ENCODE measurements at places on chromosomes 2 and 18.

GRCh38 chr18:58534535-58535301, 94.2 kb downstream of the ALPK2 start:
- DNase-seq = no peak

- peak; percentile 80 for DNase-seq
Measured at GRCh38 chr2:234564699-234565098, 67.8 kb upstream of the ARL4C start.

DNA sequence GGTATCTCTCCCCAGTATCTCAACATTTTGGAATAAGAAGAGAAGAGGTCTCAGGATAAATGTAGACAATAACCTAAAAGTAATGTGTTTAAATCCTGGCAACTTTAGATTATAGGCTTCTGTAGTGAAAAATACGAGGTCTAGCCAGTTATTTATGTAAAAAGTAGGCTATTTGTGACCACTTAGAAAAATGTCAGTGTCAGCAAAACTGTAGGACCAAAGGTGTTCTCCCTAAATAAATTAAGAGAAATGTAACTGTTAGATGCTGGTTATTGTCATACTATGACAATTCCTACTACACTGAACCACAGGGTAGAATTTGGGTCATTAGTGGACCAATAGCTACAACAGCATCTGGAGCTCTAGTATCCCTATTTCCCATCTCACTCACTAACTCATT, 2.0 kb downstream of the SUPT7L start:
- no peak for DNase-seq

GRCh38 chr2:241808721-241809382, at the start of gene NEU4:
NEU4 (plus strand) TSS chr2:241809193; CDS start chr2:241814485, 5,292 bp downstream.
- no peak for DNase-seq

DNA sequence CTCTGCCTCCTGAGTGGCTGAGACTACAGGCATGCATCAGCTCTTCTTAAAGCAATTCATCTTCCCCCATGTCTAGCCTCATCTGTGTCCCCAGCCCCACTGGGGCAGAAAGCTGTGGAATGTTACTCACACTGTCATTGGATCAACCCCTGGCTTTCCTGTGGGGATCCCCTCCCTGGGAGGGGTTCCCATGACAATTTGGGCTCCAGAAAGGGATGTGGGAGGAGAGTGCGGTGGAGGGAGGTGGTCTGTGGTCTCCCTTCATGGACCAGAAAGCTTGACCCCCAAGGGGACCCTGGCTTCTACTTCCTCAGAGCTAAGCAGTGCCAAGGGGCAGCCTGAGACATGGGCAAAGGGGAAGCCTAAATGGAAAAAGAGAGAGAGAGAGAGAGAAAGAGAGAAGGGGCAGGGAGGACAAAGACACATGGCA, 1.3 kb downstream of the NGEF start:
- DNase-seq = no peak

GRCh38 chr18:199768-200167, 41.4 kb downstream of the USP14 start:
- DNase-seq = peak; percentile 30

- DNase-seq = no peak
Measured at GRCh38 chr2:216572582-216573578, 60.3 kb upstream of the IGFBP2 start.

DNA sequence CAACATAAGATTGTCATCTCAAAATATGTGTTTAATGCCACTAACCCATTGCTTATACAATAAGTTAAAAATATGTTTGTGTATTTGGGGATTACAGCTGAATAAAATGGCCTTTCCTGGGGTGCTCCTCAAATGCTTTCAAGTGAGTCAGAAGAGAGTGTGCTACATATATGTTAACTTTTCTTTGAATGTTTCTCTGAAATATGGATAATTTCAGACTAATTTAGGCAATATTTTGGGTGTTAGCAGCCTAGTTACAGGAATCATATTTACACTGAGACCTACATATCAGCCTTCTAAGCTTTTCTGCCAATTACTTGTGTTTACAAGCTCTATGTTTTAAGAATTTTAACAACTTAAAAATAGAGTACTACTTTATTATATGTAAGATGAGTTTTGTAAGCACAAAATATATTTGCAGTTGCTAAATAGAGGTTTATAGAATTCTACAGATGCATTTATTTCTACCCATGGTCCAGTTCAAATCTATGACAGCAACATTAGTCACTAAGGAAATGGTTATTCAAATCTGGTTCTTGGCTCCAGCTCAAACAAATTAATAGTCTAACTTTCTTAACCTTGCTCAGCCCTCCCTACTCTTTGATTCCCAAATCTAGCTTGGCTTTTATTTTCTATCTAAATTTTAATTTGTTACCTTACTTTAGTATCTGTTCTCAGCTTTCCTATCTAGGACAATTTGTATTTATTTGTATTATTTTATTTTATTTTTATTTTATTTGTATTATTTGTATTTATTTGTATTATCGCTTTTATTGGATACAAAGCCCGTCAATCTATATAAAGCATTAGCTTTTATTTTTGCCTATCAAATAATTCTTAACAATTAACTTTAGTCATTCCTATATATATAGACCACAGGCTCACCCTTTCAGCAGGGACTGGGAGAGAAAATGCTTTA, 48.9 kb downstream of the FSIP2 start:
- DNase-seq = no peak

DNA sequence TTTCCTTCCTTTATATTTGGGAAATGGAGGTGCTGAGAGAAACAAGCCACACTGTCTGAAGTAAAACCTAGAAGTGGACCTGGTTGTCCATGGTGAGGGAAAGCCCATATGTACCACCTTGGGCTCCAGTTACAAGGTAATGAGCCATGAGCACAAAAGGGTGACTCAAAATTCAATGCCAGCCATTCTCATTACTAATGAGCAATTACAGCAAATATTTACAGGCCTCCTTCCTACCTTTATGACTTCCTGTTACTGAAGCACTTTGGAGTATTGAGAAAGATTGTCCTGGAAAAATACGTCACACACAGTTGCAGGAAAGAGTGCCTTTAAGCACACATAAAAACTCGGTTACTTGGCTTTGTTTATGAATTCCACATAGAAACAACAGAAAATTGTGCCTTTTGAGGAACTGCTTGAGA, 9.1 kb downstream of the EPAS1 start:
- peak; percentile 82 for DNase-seq

DNA sequence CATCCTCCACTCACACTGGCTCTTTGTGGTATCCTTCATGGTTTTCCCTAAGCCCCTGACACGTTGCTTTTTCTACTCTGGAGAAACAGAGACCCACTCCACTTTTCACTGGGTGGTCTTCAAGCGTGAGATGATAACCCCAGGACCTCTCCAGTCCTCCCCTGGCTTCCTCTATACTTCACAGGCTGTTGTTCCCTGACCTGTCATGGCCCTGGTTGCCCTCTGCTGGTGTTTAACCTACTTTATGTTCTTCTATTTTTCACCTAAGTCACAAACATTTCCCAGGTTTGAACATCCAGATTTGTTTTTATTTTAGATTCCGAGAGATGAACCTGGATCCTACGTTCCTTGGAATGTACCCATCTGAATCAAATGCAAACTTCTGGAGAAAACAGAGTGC, 84.5 kb downstream of the AOX1 start:
- no peak for DNase-seq

- no peak for DNase-seq
Measured at GRCh38 chr2:204670124-204670523, 124.8 kb downstream of the PARD3B start.

DNA sequence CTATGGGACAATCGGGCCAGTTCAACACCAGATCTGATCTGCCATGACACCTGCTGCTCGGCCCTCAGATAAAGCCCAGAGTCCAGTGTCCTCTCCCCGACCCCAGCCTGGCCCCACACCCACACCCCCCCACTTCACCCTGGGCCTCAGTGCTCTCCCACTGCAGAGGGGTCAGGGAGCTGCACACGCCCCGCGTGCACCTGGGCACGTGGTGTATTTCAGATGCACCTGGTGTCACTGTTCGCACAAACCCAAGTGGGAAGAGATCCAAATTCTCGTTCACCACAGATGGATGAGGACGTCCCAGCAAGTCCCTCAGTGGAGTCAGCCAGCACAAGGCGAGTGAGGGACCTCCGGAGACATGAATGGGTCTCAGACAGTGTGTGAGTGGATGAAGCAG, 161.3 kb downstream of the RTP5 start:
- DNase-seq = no peak

DNA sequence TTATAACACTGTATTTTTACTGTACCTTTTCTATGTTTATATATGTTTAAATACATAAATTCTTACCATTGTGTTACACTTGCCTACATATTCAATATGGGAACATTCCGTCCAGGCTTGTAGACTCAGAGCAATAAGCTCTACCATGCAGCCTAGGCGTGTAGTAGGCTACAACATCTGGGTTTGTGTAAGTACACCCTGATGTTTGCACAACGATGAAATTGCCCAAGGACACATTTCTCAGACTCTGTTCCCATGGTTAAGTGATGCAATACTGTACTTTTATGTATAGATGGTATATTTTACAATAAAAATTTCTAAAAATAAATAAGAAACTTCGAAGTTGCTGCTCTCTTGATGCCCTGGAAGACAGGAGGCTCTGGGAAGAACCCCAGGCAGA, 38.4 kb downstream of the YPEL5 start:
- no peak for DNase-seq

- no peak for DNase-seq
Measured at GRCh38 chr18:61948281-61948741, 55.5 kb upstream of the RNF152 start.

DNA sequence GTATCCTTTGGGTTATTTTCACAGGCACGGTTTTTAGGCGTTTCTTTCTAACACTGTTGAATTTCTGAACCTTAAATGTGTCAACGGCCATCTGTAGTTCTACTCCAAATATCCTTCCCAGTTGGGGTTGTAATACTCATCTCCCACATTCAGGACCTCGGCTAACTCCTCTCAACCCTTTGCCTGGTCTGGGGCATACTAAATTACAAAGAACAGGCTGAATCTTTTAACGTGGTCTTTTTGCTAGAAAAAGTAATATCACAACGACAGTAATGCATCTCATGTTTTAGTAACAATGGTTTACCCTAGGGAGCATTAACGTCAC, 2.1 kb downstream of the RPRM start:
- no peak for DNase-seq

DNA sequence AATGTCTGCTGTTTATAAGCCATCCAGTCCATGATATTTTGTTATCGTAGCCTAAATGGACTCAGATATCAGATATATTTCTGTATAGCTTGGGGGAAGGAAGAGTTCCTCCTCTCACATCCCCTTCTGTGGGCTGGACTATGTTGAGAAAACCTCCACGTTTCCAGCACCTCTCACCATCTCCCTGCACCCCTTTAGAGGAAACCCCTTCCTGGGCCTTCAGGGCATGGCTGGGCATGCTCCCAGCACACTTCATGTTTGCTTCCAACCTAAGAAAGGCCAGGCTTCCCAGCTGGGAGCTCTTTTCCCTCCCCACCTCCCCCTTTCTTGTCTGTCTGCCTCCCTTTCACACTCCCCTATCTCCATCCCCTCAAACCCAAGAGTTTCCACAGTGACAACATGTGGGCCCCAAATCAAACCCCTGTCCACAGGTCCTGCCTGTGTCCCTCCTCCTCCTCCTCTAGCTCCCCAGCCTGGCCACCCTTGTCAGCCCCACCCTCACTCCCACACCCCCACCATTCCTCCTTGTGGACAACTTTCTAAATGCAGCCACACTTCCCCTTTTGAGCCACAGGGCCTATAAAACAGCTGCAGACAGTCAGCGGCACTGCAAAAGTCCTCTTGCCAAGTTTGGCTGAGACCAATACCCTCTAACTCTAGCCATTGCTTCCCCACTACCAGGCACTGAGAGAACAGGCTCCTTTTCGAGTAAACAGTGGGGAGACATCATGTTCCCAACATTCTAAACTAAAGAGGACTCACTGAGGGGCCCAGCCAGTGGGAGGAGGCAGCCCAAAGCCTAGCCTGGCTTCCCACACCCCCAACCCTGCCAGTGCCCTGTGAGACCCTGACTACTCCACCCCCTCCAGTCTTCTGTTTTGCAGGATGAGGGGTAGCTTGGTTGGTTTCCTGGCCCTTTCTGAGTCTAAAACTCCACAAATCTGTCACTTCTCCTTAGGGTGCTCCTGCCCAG, 120.5 kb downstream of the ZFP36L2 start:
- DNase-seq = no peak

Data from NCI-H345 (cell line).